MG63 (cell line): ENCODE measurements at places on chromosomes 16 and 17.

DNA sequence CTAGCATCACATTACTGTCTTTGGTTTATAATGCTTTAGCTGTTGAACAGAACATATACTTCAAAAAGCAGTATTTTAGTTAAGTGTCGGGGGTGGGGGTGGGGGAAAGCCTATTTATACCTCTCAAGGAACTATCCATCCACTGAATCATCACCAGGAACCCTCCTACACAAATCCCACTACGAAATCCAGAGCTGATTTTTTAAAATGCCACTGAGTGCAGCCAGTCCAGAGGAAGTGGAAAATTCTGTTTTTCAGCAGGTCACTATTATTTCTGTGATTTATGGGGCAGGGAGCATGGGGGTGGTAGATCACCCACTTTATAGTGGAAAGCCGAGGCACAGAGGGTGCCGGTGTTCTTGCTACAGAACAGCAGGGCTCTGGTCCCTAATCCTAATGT is 284.1 kb downstream of the SOX9 start:
- no peak for DNase-seq

DNA sequence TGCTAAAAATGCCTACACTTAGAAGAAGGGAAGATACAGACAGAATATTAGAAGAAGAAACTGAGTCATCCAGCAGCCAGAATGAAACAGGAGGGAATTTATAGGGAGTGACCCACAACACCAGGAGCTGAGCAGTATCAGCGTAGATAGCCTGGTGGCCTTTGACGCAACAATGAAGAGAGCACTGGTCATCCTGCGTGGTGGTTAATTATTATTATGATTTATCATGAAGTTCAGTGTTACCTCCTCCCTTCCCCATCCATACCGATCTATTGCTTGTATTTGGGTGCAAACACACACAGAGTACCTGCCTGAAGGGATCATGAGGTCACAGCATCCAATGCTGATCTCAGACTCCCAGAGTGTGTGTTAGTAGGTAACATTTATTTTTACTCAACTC is 38.5 kb downstream of the ERCC4 start:
- DNase-seq = no peak

- DNase-seq = no peak
Observed at GRCh38 chr17:57744195-57745170, 616 bp downstream of the CCDC182 start.

DNA sequence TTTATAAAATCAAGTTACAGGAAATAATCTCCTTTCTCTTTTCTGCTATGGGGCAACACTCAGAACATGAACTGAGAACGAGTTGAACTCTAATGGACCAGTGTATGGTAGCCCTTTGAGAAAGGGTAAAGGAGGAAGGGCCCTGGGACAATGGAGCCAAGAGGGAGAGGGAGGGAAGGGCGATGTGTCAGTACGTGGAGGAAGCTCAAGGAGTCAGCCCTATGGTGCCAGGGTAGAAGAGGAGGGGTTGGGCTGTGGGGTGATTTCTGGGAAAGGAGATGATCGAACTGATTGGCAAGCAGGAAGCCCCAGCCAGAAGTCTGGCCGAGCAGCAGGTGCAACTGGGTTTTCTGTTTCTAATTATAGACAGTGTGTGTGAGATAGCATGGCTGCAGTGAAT is 4.3 kb upstream of the WIPI1 start:
- DNase-seq = no peak

GRCh38 chr16:65469116-65469515 is 347.3 kb upstream of the CDH11 start:
- no peak for DNase-seq

- no peak for DNase-seq
Observed at GRCh38 chr17:66364990-66365490, 62.6 kb downstream of the PRKCA start.

DNA sequence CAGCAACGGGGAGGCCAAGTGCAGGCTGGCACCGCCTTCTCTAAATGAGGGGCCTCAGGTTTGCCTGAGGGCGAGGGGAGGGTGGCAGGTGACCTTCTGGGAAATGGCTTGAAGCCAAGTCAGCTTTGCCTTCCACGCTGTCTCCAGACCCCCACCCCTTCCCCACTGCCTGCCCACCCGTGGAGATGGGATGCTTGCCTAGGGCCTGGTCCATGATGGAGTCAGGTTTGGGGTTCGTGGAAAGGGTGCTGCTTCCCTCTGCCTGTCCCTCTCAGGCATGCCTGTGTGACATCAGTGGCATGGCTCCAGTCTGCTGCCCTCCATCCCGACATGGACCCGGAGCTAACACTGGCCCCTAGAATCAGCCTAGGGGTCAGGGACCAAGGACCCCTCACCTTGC is 18.5 kb downstream of the NGFR start:
- no peak for DNase-seq

- DNase-seq = no peak
Observed at GRCh38 chr16:10921536-10922327, 20.5 kb downstream of the DEXI start.

- no peak for DNase-seq
Observed at GRCh38 chr16:25141648-25142047, 30.1 kb downstream of the LCMT1 start.

GRCh38 chr17:20039037-20039436 is 29.9 kb downstream of the SPECC1 start:
- no peak for DNase-seq

DNA sequence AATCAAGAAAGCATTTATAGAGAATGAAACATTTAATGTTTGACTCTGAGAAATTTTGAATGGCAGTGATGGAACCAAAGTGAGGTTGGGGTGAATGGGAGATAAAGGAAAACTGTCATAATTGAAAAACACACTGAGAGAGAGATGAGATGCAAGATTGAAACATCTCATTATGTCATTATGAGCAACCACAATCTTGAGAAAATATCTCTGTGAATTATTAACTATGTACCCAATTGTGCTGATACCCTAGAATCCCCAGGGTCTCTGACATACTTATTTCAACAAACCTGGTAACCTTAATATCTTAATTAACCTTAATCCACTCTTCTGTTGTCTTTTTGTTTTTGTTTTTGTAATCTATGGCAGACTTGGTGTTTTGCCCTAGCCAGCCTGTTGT is 143.5 kb upstream of the HLF start:
- DNase-seq = no peak

DNA sequence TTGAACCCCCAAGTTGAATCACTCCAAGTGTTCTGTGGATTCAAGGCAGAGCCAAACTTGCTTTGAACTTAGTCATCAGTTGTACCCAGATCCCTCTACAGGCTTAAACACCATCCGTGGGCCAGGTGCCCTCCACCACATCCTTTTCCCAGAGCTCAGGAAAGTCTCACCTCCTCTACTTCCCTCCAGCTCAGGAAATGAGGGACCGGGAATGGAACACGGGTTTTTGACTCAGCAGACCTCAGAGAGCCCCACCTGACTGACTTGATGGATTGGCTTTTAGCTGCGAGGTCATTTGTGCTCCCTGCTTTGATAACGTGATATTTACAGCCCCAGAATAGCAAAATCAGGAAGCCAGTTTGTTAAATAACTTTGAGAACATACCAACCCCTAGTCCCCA is 20.1 kb downstream of the GID4 start:
- no peak for DNase-seq

DNA sequence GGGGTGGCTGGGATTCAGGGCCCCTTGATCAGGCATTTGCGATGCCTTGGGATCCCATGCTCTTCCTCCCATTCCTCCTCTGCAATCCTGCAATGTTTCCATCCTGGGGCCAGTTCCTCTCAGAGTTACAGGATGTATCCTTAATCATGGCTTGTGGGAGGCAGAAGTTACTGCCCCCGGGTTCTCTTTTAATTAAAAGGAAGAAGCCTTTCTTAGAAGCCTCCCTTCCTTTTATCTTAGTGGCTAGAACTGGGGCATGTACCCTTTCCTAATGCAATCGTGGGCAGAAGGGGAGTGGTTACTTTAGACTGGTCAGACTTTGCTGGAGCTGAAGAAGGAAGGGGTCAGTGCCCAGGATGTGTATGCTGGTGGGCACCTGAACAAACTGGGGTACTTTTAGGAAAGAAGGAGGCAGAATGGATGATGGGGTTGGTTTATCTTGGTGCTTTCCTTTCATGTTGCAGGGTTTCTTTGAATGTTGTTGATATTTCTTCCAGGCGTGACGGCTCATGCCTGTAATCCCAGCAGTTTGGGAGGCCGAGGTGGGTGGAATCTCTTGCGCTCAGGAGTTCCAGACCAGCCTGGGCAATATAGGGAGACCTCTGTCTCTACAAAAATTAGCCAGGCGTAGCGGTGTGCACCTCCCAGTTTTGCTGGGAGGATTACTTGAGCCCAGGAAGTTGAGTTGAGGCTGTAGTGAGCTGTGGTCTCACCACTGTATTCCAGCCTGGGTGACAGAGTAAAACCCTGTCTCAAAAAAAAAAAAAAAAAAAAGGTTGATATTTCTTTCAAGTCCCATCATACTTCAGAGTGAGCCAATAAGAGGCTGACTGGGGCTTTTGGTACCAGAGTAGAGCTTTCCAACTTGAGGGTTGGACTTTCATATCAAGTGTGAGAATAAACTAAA is 13.2 kb upstream of the SPN start:
- DNase-seq = no peak

DNA sequence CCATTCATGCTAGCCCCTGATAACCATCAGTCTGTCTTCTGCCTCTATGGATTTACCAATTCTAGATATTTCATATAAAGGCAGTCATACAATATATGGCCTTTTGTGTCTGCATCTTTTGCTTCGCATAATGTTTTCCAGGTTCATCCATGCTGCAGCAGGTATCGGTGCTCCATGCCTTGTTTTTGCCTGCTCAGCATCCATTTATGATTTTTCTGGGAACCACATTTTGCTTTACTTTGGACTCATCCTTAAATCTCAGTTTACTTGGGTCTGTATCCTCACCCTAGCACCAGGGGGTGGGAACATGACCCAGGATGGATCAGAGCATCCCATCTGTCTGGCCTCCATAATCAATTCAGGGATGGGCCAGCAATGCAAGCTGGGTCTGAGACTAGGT is 325.7 kb downstream of the XYLT1 start:
- DNase-seq = no peak

GRCh38 chr17:77501751-77502625 is 361.2 kb downstream of the SEC14L1 start:
- no peak for DNase-seq

GRCh38 chr16:70726892-70727361 is 41.1 kb upstream of the MTSS2 start:
- no peak for DNase-seq

DNA sequence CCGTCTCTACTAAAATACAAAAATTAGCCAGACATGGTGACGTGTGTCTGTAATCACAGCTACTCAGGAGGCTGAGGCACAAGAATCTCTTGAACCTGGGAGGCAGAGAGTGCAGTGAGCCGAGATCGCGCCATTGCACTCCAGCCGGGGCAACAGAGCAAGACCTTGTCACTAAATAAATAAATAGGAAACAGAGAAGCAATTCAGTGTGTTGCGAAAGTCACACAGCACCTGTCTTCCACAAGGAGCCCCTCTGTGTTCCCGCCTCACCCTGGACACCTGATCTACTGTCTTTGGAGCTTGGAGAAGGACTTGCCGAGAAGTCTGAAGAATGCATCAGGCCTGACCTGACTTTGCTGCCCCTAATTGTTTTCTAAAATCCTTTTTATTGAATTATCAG is 3.5 kb upstream of the CDH1 start:
- DNase-seq = no peak

DNA sequence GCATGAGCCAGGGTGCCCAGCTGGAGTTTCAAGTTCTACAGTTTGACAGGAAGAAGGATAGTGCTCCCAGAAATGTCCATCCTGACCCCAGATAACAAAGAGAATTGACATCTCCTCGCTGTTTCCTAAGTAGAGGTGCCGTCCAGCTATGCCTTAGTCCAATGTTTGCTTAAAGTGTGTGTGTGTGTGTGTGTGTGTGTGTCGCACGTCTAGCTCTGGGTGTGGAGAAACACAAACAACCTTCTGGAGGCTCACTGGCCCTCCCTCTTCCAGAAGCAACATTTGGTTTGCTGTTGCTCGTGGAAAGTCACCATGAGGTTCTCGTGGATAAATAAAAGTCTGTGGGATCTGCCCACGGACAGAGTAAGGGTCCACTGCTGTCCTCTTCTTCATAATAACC is 22.1 kb downstream of the EMP2 start:
- DNase-seq = no peak

- DNase-seq = no peak
Observed at GRCh38 chr17:59466946-59467801, 98.2 kb upstream of the DHX40 start.

GRCh38 chr16:54123766-54124165 is 162.8 kb downstream of the IRX3 start:
- no peak for DNase-seq
